Activated naive CD4-positive, alpha-beta T cell treated with Interleukin-2 at 50 U/mL for 16 hours (primary cell): ENCODE measurements at places on chromosomes 12 and 14.

- no peak for DNase-seq
Measured at GRCh38 chr12:45350861-45351260, 135.0 kb downstream of the ANO6 start.

DNA sequence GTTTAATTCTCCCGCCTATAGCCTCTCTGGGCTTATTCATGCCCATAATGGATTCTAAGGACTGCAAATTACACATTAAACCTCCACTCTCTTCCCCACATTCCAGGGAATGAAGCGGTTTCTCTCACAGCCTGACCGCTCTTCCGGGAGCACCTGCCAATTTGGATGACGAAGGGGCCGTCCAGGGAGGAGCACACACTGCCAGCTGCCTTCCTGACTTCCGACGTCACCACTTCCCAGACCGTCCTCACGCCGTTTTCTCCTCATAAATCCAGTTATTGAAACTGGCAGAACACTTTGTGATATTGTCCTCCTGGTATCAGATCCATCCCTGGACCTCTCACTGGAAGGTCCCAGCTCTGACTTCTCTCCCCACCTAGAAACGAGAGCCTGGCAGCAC, 87.6 kb downstream of the GCH1 start:
- no peak for DNase-seq

GRCh38 chr12:27779416-27779919, 565 bp upstream of the KLHL42 start:
- peak; percentile 5 for DNase-seq

- DNase-seq, result no peak
Measured at GRCh38 chr12:127548123-127548553, 718.8 kb upstream of the TMEM132C start.

DNA sequence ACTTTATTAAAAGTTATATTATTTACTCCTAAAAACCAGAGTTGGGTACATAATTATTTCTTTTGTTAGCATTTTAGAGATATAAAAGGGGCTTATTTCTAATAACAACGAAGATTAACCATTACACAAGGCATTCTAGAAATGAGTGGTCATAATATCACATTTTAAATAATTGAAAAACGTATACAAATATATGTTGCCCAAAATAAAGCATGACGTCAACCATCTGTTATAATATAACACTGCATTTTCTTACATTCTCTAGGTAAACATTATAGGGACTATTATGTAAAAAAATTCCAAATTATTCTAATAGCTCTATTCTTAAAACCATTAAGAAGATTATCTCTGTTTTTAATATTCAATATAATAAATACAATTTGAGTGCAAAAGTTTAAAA, 455.1 kb upstream of the GARIN6 start:
- no peak for DNase-seq

- DNase-seq, result no peak
Measured at GRCh38 chr14:105488781-105489541, 2.1 kb upstream of the TEDC1 start.

DNA sequence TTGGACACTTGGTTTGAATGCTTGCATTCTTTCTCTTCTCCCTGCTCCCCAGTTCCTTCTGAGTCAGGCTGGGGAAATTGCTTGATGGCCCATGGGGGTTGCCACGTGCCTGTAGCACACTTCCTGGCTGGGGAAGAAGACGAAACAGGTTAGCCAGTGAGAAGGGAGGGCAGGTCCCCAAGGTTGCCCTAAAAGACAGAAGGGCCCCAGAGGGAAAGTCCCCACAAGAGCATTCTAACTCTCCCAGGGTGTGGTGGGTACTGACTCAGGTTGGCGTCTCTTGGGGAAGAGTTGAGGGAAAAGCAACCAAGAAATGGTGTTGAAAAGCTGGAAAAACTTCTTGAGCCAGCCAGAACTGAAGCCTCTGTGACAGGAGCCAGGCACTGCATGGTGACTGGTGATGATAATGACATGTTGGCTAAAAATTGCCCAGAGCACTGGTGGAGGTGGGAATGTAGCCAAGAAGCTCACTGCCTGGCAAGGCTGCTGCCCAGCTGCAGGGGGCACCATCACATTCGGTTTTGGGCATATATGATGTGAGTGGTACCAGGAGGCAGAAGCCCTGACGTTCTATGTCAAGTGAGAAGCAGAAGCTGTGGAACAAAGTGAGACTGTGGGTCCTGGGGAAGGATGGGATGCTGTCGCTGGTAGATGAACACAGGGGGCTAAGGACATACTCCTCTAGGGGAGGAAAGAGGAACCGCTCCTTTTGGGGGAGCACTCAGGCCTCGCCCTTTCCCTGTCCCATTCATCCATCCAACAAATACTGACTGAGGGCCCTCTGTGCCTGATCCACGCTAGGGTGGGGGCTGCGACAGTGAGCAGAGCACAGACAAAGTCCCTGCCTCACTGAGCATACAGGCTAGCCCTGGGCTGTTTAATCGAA, 8.1 kb upstream of the RABGGTA start:
- peak; percentile 51 for DNase-seq

DNA sequence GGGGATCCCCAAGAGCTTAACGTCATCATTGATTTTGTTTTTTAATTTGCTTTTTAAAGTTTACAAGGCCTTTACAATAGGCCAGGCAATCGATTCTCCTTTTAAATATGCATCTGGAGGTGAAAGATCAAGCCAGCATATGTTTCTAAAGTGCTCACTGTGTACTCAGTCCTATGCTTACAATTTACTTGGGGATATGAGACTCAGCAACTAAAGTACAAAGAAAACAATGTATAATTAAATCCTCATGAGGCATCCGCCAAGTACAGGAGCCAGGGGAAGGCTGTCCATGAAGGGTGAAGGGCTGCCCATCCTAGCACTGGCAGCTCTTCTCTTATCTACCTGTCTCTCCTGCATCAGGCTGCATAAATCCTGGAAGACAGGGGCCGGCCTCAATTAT, 11.8 kb downstream of the CCDC92 start:
- DNase-seq, result no peak

- no peak for DNase-seq
Measured at GRCh38 chr14:55546212-55546874, 33.7 kb upstream of the KTN1 start.

- DNase-seq, result no peak
Measured at GRCh38 chr12:5582541-5582940, 150.6 kb downstream of the NTF3 start.

DNA sequence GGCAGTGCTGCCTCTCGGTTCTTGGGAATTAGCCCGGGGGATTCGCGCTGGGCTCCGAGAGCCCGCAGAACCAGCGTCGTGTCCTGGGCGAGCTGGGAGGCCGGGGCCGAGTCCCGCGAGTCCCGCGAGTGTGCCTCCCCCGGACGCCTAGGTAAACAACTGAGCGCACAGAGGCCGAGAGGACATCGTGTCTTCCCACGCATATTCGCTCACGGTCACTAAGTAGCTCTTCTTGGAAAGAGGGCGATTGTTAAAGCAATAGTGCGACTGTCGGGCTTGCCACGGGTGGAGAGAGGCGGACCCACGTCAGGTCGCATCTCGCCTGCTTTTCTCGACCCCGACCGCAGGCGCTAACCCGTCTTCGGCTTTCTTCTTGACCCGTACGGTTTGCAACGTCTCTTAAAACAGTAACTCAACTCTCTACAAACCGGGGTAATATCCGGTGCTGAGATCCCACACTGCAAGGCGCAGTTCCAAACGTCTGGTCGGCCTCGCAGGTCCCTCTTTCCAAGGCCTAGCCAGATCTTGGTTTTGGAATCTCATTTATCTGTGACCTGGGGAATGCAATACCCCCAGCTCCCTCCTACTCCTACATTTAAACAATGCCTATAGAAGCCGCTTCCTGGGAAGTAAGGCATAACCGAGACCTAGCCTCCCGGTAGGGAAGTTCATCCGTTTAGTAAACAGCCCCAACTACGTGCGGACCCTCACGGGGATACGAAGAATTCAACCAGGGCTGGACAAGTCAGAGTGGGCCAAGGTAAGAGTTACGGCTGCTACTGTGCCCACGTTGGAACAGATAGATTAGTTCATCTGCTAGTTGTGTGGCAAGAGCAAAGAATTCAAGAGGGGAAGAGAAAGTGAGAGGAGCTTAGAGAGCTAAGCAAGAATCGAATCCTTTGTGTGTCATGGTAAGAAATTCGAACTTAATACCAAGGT, 736 bp upstream of the PHLDA1 start:
- DNase-seq, result no peak

GRCh38 chr12:49872381-49872780, 29.5 kb upstream of the BCDIN3D start:
- DNase-seq, result no peak

DNA sequence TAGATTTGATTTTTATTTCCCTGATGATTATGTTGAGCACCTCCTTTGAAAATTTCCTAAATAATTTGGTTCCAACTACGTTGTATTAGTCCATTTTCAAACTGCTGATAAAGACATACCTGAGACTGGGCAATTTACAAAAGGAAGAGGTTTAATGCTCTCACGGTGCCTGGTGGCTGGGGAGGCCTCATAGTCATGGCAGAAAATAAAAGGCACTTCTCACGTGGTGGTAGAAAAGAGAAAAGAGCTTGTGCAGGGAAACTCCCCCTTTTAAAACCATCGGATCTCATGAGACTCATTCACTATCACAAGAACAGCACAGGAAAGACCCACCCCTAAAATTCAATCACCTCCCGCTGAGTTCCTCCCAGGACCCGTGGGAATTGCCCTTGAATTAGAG, 372.3 kb downstream of the RPL10L start:
- DNase-seq, result no peak

- no peak for DNase-seq
Measured at GRCh38 chr12:99911967-99912366, 72.8 kb downstream of the ANKS1B start.

DNA sequence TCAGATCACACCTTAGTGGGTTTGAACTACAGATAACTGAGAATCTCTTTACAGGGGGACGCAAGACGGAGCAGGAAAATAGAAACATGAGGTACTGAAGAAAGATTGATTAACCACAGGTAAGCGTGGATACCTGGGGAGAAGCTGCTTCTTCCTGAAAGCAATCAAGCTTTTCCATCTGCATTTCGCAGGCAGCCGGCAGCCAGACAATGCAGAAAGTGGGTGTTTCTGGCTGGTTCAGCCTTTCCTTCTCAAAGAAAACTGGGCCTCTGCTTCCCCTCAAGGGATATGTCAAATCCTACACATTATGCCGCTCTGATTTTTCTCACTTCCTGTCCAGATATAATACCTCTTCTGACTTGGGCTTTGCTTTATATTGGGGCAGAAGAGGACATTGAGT, 39.1 kb upstream of the PPFIA2 start:
- DNase-seq, result no peak

DNA sequence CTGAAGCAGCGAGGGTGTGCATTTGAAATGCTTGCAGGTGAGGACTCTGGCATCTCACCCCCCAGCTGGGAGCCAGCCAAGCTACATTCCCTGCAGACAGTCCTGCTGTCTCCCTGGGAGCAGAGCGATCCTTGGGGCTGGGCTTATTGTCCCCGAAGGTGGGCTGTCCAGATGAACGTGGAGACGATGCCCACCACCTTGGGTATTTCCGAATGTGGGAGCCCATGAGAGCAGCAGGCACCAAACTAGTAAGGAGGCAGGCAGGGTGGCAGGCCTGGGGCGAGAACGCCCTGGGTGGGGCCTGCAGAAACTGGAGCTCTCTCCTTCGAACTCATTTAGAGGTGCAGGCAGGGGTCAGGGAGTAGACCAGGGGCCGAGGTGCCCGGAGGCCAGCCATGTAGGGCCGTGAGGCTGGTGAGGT, 18.5 kb downstream of the ZBTB42 start:
- DNase-seq, result no peak

DNA sequence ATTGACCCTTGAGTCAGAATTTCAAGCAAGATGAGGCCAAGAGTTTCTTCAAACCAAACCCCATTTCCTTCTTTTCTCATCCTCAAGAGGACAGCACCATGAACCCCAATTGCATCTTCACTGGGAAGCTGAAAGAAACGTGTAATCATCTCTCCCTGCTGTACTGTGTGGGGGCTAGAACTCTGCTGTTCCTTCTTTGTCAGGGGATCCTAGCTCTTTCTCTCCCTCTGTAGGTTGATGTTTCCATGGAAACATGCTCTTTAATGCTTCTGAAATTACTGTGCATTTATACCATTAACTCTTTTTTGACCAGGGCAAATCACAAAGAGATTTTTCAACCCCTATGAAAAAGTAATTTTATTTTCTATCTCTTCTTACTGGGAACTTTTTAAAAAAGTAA, 295.1 kb downstream of the GRIN2B start:
- no peak for DNase-seq

DNA sequence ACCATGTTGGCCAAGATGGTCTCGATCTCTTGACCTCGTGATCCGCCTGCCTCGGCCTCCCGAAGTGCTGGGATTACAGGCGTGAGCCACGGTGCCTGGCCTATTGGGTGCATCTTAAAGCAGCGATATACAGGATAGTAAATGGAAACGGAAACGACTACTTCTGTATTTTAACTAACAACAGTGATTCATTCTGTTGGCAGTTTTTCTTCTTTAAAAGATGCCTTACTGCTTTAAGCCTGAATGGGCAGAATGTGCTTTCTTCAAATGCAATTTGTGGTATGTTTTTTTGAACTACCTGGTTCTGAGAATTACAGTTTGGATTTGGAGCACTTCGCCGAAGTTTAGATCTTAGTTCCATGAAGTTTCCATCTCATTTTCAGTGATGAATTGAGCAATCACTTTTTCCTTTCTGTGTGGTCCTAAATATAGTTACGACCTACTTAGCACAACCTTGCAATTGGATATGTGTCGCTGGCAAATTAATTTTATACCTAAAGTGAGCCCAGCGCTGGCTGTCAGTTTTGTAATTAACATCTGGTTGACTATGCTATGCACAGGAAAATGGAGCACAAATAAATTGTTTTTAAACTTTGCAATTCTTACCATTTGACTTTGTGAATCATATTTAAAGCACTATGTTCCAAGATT, 53.6 kb upstream of the EIF5 start:
- no peak for DNase-seq

- DNase-seq, result no peak
Measured at GRCh38 chr12:111034886-111035577, 114.7 kb upstream of the MYL2 start.

- DNase-seq, result peak; percentile 9
Measured at GRCh38 chr14:77212943-77213678, 31.5 kb downstream of the TMEM63C start.

GRCh38 chr12:53191096-53191884, 10.6 kb upstream of the CSAD start:
- DNase-seq, result no peak

DNA sequence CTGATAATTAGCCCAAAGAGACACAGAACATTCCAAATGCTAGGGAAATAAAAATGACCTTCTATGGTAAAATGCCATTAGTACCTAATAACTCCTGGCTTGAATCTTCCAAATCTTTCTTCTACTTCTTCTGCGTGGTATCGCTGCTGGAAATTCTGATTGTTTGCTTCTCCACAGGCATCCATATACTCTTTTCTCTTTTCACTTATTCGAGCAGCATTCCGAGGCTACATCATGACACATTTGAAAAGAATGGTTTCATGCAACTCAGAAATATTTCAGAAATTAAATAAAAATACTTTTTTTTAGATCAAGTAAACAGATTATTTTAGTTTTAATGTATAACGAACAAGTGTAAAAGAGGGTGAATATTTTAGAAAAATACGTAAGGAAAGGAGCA, 18.9 kb downstream of the ZCCHC8 start:
- DNase-seq, result no peak

GRCh38 chr14:73732006-73732405, 17.8 kb upstream of the PNMA1 start:
- DNase-seq, result no peak
